ENCODE measurements at places on chromosomes 11 and 22.

DNA sequence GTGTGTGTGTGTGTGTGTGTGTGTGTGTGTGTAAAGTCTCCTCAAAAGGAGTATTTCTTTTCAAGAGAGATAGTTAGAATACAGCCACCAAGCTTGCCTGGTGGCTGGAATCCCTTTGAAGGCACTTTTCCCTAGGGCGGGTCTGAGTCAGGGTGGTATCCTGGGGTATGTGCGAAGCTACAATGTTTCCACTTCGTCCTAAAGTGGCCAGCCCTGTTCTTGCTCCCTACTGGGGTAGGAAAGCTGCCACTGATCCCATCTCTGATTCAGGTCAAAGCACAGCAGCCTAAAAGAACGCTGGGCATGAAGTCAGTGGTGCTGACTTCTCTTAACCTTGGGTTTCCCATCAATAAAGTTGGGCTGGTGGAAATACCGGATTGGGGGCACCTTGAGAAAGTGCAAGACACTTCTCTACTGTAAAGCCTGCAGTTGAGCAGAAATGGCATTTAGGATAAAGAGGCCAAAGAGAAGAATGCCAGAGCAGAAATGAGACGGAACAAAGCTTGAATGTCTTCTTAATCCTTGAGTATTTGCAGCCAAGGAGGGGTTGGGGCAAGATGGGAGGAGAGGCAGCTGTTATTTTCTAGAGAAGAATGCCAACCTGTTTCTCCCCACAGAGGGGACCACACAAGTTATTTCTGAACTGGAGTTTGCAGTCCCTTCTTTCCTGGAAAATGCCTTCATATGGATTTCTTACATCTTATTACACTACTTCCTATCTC lies 35.3 kb downstream of the ZNRF3 start:
- no peak for DNase-seq

DNA sequence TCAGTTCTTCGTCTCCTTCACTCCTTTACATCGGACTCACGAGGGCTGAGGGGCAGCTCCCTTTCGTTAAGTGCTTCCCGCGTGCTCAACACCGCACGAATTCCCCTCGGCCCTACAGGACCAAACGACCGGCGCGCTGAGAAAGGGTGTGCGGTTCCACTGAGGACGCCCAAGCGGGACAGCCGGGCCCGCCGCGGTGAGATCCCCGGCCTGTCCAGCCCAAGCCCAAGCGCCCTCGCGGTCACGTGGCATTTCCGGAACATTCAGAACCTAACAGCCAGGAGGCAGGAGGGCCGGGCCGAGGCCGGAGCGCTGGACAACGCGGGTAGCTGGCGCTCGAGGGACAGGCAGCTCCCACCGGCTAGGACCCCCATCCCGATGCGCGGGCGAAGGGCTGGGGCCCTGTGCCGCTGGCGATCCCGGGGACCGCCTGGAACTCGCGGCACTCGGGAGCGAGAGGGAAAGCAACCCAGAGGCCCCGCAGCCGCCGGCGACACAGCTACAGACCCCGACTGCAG lies 737 bp upstream of the STIP1 start:
- DNase-seq = no peak

GRCh38 chr22:46465793-46466192 lies 71.6 kb downstream of the CELSR1 start:
- DNase-seq = no peak

GRCh38 chr11:3873712-3874349 lies 18.4 kb downstream of the STIM1 start:
- no peak for DNase-seq

- no peak for DNase-seq
Observed at GRCh38 chr11:75200051-75200450, 40.5 kb upstream of the TPBGL start.

- DNase-seq = no peak
Observed at GRCh38 chr11:43879789-43880639, 617 bp upstream of the ALKBH3 start.

DNA sequence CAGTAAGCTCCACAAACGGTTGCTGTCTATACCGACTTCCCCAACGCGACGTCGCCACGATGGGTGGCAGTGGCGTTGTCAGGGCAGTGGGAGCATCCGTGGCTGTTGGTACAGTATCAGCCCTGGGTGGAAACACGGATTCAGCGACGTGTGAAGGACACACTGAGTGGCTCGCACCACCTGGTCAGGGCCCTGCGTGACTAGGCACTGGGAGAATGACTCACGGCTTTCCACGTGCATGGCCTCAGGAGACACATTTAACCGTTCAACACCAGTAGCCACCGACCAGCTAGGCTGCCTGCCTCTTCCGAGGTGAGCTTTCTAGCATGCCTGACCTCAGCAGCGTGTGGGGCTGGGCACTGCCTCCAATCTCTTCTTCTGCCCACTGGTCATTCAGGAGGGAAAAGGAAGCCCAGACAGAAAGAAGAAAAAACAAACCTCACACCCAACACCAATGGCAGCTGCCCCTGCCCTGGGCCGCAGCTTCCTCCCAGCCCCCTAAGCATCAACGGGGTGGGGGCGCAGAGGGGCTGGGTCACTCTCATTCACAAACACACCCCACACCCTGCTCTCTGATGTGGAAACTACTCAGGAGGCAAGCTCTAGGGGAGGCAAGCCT lies 59.0 kb downstream of the MYH9 start:
- DNase-seq = peak; percentile 94

GRCh38 chr22:19503869-19504268 lies 20.3 kb downstream of the CLDN5 start:
- DNase-seq = no peak

- no peak for DNase-seq
Observed at GRCh38 chr11:10317151-10317755, 12.4 kb downstream of the ADM start.

- no peak for DNase-seq
Observed at GRCh38 chr11:2165571-2165970, 4.6 kb upstream of the INS start.

- no peak for DNase-seq
Observed at GRCh38 chr11:112715056-112715455, 246.2 kb upstream of the NCAM1 start.

- no peak for DNase-seq
Observed at GRCh38 chr11:117819096-117820040, 5.2 kb downstream of the FXYD2 start.

DNA sequence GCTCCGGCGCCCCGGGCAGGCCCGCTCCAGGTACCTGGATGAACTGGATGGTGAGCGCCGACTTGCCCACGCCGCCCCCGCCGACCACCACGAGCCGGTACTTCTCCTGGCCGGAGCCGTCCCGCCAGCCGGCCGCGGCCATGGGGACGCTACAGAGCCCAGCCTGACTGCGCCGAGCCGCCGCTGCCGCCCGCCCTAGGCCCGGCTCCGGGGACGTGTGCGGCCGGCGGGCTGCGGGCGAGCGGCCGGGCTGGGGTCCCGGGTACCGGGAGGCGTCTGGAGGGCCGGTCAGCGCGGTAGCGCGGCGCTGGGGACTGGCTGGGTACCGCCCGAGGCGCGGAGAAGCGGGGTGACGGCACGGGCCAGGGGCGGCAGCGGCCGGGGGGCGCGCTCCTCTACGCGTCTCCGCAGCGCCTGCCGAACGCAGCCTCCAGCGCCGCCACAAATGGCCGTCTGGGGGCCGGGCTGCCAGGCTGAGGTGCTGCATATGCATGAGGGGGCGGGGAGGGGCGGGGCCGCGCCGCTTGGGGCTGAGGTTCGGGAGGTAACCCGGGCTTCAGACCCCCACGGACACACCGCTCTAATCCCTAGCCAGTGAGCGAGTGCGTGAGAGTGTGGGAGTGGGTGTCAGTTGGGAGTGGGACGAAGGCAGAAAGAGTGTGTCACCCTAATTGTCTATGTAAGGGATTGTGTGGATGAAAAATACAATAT lies at the start of gene RRAS2:
RRAS2 (minus strand) TSS at position 455 of the 711 bp plus-strand sequence; CDS start at position 142, 313 bp downstream.
- DNase-seq = no peak

DNA sequence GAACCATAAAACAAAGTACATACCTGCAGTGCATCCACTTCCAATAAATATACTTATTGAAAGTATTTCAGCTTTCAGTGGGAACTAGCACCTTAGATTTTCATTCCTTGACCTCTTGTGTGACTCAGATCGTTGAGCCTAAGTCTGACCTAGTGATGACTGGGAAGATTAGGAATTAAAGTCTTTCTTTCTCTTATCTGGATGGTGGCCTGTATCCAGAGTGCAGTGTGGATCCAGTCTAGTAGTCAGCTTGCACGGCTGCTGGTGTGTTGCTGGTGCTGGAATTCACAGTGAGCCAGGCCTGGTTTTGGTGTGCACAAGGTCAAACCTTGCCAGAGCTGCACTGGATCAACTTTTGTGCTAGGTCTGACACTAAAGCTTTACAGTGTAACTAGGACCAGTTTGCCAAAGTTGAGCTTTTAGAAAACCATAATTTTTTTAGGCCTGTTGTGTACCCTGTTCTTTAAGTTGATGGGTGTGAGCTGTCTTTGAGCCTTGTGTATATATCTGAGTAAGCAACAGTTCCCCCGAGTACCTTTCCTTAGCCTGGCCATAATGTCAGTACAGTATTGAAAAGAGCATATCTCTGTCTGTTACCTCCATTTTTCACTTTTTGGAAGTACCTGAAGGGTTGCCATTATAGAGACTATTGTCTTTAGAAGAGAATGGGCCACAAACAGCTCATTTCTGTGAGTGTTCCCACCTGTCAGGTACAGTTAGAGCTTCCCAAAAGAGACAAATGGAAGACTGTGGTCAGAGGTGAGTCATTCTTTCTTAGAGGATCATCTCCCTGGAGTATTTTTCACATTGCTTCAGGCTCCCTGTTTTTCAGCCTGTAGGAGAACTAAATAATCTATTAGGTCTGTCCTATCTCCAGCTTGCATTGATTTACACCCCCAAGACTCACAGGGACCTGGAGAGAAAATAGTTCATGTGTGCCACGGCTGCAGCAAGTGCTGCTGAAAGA lies 89.8 kb downstream of the ALX4 start:
- no peak for DNase-seq

DNA sequence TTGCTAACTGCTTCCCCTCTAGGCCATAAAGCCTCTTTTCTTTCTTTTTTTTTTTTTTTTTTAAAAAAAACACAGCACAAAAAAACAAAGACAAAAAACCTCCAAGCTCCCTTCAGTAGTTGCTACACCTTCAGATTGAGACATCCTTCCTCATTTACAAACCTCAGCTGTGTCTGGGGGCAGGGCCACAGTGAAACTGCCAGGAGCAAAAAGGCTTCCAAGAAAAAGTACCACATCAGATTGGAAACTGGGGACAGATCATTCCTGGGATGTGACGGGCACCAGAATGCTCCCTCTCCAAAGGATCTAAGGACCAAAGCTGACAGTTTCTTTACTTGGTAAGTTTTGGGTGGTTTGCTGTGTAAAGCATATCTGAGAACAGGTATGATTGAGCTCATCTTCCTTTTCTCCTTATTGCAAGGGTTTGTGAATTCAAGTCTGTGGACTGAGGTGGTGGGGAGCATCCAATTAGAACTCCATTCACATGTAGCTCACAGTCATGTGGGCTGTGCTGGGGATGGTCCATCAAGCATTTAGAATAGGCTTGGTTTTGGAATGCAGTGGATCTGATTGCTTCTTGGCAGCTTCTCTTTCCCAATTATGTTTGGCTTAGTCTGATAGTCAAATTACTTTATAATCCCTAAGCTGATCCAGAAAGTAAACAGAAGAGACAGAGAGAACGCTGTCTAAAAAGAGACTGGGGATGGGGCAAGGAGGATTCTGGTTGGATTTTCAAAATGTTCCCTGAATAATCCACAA lies 705 bp downstream of the BBOX1 start:
- DNase-seq = no peak

DNA sequence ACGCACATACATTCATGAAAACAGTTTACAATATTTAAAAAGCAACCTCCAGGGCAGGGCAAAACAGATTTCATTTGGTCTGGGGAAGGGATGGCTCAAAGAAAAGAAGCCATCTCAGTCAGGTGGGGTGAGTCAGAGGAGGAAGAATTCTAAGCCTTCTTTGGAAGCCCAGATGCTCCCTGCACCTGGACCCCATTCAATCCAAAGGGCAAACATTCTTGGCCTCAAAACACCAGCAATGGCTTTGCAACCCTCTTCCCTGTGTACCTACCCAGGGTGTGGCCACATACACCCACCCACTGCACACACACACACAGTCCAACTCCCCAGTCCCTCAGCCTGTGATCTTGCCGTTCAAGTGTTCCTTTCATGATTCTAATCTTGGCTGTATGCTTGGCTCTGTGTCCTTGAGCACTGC lies 2.0 kb downstream of the KCNE3 start:
- DNase-seq = no peak

DNA sequence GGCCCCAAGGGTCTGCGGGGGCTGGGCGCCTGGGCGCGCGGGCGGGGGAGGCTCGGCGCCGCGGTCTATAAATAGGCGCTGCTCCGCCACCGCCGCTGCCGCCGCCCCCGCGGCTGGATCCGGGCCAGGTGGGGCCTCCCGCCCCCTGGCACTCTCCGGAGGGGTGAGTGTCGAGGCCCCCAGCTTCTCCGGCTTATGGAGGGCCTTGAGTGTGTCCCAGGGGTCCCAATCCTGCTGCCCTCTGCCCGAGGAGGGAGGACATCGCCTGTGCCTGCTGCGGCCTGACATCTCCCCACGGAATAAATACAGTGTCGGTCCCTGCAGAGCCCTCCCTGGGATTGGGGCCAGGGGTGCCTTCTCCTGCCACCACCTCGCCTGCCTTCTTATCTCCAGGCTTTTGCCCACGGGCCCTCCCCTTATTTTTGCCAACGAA lies 4.3 kb upstream of the GP1BB start:
- no peak for DNase-seq
